Fibroblast of skin of scalp (primary cell): ENCODE measurements at places on chromosomes 2 and 18.
A peak's percentile ranks its signal among the peaks of the same experiment; 100 is the strongest.

- no peak for DNase-seq
These were observed 37.6 kb downstream of the TMEM178A start for GRCh38 chr2:39703181-39703872.

- DNase-seq: no peak
These were observed 67.1 kb downstream of the ANTXR1 start for GRCh38 chr2:69080071-69080470.

DNA sequence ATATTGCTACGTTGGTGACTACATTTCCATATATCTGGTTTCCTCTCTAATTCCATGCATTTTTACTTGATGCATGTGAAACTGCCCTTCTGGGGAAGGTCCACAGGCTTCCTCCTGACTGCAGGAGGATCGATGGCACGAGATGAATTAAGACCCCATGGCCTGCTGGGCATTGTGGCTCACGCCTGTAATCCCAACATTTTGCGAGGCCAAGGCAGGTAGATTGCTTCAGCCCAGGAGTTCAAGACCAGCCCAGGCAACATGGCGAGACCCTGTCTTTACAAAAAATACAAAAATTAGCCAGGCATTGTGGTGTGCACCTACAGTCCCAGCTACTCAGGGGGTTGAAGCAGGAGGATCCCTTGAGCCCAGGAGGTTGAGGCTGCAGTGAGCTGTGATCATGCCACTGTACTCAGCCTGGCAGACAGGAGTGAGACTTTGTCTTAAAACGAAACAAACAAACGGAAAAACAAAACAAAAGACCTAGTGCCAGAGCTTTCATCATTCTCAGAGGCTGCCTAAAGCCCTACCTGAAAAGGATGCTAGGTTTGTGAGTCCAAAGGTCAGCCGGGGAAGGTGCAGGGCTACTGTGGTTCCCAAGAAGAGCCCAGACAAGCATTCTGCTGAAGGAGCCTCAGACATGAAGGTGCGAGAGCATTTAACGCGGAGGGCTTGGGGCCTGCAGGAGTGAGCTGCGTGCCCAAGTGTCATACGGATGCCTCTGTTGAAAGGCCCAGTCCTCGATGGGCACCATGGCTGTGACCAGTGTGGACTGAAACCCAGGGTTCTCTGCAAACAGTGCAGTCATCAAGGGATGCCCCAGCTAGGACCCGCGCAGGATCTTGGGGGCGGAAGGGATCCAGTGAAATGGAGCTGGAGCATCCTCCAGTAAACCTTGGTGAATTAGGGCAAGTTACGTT lies 21.6 kb downstream of the GPR55 start:
- no peak for DNase-seq

DNA sequence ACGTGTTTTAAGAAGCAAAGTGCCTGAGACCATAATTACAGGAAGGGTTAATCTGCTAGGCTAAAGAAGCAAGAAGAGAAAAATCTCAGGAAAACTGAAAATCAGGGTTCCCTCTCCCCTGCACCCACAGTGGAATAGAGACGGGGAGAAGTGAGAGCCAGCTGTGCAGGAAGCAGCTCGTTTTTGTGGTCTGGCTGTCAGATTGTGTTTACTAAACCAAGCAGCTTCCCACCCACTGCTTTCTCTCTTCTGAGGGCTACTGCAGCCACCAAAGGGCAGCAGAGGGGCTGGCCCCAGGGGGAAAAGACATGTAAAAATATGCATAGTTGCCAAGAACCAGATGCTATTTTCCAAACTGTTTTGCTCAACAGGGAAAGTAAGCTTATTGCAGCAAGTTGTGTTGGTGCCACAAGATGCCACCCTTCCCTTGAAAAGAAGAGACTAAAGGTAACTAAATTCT lies 72.6 kb upstream of the THUMPD2 start:
- peak; percentile 55 for DNase-seq

DNA sequence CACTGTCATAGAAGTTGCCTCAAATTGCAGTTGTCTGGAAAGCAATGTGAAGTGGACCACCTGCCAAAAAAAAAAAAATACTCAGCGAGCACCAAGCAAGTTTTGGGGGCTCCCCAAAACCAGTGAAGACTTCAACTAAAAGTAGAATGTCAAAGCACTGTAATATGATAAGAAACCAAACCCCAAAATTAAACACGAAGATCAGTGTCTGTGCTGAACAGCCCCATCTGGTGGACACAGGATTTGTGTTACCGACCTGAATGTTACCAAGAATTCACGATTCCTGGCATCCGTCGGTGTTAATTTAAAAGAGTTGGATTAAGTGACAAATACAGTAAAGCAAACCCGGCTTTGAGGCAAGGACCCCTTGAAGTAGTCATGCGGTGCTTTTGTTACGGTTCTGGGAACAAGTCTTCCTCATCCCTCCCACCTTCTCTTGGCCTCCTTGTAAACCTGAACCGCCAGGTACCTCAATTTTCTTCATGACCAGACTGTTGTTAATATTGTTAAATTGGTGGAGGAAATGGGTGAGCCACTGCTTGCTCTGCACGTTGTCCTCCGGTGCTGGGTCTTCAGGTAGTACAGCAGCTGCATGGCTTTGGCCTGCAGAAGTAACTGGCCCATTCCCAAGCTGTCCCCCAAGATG lies 31.3 kb upstream of the SSB start:
- DNase-seq: peak; percentile 56

DNA sequence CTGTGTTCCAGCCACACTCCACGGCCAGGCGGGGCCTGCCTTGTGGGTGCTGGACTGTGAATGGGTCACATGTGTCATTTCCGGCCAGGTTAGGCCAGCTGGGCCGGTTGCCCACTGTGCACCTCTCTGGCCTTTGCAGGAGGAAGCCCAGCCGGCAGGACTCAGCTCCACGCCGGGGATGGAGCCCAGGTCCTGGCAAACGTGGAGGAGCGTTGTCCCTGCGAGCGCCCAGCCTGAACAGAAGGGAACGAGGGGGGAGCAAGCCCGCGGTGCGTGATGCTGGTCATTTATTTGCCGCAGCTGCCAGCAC lies 152.9 kb downstream of the PXDN start:
- no peak for DNase-seq

GRCh38 chr18:56576826-56577573 lies 61.4 kb downstream of the TXNL1 start:
- DNase-seq: peak; percentile 27

DNA sequence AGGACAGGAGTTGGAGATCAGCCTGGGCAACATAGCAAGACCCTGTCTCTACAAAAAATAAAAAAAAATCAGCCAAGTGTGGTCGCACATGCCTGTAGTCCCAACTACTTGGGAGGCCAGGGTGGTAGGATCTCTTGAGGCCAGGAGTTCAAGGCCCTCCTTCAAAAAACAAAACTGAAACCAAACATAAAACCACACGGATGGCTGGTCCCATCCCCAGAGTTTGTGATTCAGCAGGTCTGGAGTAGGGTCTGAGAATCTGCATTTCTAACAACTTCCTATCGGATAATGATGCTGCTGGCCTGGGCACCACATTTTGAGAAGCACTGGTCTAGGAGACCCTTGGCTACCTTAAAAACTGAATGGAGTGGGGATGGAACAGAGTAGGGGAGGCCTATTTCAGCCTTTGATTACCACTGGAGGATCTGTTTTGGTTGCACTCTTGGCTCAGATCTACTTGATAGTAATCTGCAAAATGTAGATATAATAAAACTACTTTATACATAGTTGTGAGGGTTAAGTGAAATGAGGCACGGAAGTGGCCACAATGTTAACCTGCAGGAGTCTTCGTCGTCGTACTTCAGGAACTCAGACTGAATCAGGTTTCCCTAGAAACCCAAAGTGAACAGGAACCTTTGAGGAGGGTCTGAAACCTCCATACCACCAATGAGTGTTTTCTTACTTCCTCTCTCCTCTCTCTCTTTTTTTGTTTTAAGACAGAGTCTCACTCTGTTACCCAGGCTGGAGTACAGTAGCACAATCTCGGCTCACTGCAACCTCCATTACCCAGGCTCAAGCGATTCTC lies 25.5 kb upstream of the NFE2L2 start:
- DNase-seq: no peak

GRCh38 chr2:38560092-38560491 lies 42.6 kb downstream of the HNRNPLL start:
- no peak for DNase-seq

GRCh38 chr18:55272510-55273243 lies 313.4 kb upstream of the CCDC68 start:
- DNase-seq: peak; percentile 88

GRCh38 chr2:46540496-46541331 lies 61.3 kb downstream of the TMEM247 start:
- DNase-seq: peak; percentile 93

- peak; percentile 19 for DNase-seq
These were observed 156.0 kb downstream of the TFCP2L1 start for GRCh38 chr2:121128741-121129659.

- no peak for DNase-seq
These were observed 7.7 kb downstream of the IGFBP5 start for GRCh38 chr2:216687646-216688045.

GRCh38 chr2:33020883-33021282 lies 74.1 kb downstream of the LTBP1 start:
- no peak for DNase-seq

DNA sequence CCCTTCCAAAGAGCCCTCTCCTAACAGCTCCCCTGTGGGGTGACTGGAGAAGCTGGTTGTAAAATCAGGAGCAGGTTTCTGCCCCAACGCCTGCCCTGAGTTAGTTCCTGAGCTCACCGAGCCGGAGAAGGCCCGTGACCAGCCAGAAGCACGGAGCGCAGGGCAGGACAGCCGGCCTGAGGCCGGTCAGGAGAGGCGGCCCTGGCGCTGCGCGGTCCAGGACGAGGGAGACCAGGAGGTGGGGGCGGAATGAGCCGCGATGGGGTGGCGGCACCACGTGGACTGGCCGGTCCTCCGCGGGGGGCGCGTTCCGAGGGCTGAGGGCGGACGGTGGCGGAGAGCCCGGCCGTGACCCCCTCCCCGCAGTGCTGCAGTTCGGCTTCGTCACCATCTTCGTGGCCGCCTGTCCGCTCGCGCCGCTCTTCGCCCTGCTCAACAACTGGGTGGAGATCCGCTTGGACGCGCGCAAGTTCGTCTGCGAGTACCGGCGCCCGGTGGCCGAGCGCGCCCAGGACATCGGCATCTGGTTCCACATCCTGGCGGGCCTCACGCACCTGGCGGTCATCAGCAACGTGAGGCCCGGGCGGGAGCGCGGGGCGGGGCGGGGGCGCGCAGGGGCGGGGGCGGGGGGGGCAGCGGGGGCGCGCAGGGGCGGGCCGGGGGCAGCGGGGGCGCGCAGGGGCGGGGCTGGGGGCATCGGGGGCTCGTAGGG lies 29.0 kb downstream of the ANO7 start:
- peak; percentile 63 for DNase-seq

GRCh38 chr18:75810516-75810915 lies 383.0 kb upstream of the SMIM21 start:
- no peak for DNase-seq

DNA sequence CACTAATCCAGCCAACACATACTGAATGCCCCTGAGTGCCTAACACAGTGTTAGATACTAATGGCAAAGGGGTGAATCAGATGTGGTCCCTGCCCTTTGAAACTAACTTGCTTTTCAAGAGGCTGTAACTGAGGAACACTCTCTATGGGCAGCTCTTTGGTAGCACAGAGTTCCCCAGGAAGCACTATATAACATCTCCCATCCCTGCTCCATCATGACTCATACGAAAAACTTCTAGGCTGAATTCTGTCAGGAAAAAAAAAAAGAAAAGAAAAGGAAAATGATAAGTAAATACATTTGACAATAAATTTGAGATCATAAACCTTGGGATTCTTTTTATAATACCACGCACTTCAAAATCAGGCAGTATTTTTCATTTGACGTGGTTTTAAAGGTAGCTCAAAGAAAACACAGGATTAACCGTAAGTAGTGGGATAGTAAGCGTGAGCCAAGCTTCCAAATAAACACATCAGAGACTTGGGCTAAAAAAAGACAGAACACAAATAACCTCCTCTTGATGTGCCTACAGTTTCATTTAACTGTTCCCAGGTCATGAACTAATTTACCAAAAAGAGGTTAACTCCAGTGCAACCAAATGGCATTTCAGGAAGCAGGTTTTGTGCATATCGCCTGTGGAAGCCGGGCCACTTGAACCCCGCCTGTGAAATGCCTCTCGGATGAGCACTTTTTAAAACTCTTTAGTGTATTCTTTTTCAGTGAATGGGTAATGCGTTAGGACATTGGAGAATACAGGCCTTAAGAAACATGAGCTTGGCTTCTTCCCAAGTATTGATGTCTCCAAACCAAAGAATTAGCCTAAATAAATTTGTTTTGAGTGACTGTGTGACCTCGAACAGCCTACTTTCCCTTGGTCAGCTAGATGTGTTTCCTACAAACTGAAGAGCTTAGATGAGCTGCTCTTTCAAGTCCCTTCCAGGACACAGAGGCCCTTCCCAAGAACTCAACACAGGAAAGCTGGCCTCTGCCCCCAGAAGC lies 42.0 kb downstream of the RDH14 start:
- peak; percentile 61 for DNase-seq

DNA sequence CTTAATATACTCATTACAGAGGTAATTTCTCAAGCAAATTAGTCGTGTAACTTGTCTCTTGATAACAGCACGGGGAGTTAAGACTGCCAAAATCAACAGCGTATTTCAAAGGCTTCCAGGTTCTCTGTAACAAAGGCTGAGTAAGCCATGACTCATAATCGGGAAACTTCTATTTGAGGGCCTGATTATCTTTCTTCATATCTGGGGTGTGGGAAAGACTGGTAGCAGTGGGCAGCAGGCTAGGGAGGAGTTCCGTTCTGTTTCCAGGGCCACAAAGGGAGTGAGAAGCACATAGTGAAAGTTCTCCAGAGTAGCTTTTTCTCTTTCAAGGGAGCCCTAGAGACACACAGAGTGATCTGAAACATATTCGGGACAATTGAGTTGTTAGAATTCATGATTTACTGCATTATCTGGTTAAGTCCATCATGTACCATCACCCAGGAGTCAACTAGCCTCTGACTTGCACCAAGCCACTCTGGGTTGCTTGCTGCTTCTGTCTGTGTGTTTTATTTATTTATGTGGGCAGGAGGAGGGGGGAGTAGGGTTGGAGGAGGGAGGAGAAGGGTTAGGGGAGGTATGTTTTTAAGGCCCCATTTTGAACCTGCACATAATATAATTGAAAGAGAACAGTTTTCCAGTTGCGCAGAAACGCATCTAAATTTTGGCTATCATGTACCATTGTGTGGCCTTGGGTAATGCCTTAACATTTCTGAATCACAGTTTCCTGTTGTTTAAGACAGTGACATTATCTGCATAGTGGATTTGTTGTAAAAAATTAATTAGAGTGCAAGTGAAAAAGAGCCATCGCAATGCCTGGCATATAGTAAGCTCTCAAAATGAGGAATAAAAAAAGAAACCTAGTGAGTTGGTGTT lies 80.5 kb upstream of the ITPRID2 start:
- DNase-seq: peak; percentile 41

- no peak for DNase-seq
These were observed 662.9 kb downstream of the IRS1 start for GRCh38 chr2:226136739-226137138.

DNA sequence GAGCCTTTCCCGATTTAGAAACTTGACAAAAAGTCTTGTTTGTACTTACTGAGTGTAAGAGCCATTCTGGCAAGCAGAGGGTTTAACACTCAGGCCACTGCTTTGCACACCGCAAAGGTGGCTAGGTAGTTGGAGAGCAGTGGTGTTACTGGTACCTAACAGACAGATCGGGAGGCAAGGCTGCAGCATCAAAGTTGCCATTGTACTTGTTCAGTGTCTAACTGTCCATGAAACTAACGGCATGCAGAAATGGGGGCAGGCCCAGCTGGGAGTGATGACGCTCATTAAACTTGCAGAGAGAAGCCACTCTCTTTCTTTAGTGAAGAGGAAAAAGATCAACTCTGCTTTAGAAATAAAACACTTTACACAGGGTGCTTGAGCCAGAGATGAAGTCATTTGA lies 10.1 kb downstream of the GPR39 start:
- no peak for DNase-seq

- no peak for DNase-seq
These were observed 196.8 kb downstream of the NDUFA10 start for GRCh38 chr2:239828192-239828972.
